Esophagus squamous epithelium (tissue), 5 donors: ENCODE measurements at places on chromosomes 12 and 14. TPM values are rescaled to one million over a fixed set of nuclear protein-coding genes. Genes with fewer than 3 reads are reported as not detected.

DNA sequence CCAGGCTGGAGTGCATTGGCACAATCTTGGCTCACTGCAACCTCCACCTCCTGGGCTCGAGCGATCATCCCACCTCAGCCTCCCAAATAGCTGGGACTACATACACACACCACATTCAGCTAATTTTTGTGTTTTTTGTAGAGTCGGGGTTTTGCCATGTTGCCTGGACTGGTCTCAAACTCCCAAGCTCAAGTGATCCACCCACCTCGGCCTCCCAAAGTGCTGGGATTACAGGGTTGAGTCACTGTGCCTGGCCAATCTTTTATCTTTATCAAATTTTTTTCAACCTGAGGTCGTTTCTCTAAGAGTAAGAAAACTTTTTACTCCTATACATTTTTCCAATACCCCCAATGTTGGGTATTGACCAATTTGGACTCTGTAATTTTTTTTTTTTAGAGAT lies 40.0 kb upstream of the NAP1L1 start:
- no peaks in the 10 kb centered on the region for H3K36me3 ChIP-seq
- H3K4me1 ChIP-seq: no peaks in the 10 kb centered on the region
- no peaks in the 10 kb centered on the region for H3K27me3 ChIP-seq
- H3K4me3 ChIP-seq: no peak overlapping the region
- H3K27ac ChIP-seq: no peak overlapping the region

GRCh38 chr12:95114766-95115405 lies 41.5 kb upstream of the NR2C1 start:
- no peak overlapping the region for H3K27ac ChIP-seq
- no peaks in the 10 kb centered on the region for H3K4me1 ChIP-seq
- no peak overlapping the region for H3K4me3 ChIP-seq
- H3K27me3 ChIP-seq: no peaks in the 10 kb centered on the region
- DNase-seq: no peak

GRCh38 chr12:76256904-76257303 lies 91.3 kb downstream of the BBS10 start:
- H3K4me3 ChIP-seq: no peak overlapping the region
- H3K36me3 ChIP-seq: no peaks in the 10 kb centered on the region
- peaks cover 7% of the 10 kb centered on the region for H3K4me1 ChIP-seq
- no peaks in the 10 kb centered on the region for H3K27me3 ChIP-seq

- H3K4me3 ChIP-seq: no peak overlapping the region
- H3K36me3 ChIP-seq: no peaks in the 10 kb centered on the region
- no peaks in the 10 kb centered on the region for H3K27me3 ChIP-seq
- H3K4me1 ChIP-seq: no peaks in the 10 kb centered on the region
Measured at GRCh38 chr12:29883941-29884554, 100.3 kb upstream of the TMTC1 start.

GRCh38 chr12:7319930-7320329 lies 16.1 kb downstream of the ACSM4 start:
- no peak overlapping the region for H3K4me3 ChIP-seq
- no peaks in the 10 kb centered on the region for H3K27me3 ChIP-seq
- no peaks in the 10 kb centered on the region for H3K36me3 ChIP-seq
- H3K27ac ChIP-seq: no peak overlapping the region
- no peaks in the 10 kb centered on the region for H3K4me1 ChIP-seq

DNA sequence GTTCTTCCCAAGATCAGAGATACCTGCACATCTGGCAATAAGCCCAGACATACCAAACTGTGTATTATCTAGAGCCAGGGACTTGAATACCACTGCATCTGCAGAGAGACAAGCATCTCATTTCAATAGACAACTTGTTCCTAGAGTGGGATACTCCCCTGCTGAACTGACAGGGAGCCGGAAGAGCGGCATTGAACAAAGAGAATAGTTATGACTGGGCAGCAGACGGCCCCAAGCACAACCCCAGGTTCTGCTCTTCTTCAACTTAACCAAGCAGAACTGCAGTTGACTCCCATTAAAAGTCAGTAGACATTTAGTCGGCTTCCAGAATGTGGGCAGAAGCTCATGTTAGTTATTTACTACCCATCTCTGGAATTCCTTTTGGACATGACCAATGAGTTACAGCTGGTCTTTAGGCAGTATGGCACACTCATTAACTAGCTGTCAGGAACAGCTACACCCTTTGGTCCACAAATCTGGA lies 112.9 kb downstream of the HMGA2 start:
- no peak for DNase-seq
- no peak overlapping the region for H3K4me3 ChIP-seq
- H3K4me1 ChIP-seq: no peaks in the 10 kb centered on the region
- no peaks in the 10 kb centered on the region for H3K36me3 ChIP-seq
- no peak overlapping the region for H3K27ac ChIP-seq

DNA sequence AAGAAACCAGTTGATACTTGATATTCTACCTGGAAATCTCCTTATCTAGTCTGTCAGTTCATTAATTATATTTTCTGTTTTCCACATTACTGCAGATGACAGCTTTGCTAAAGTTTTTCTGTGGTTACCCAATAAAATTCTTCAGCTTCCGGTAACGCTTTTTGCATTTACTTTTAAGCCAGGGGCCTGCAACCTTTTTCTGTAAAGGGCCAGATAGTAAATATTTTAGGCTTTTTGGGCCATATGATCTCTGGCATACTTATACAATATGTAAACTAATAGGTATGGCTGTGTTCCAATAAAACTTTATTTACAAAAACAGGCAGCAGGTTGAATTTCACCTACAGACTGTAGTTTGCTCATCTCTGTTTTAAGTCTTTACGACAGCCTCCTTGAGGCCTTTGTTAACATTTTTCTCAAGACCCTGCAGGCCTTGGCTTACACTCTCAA lies 48.3 kb downstream of the SPATS2 start:
- H3K4me3 ChIP-seq: no peak overlapping the region
- H3K4me1 ChIP-seq: peaks cover 13% of the 10 kb centered on the region
- no peaks in the 10 kb centered on the region for H3K36me3 ChIP-seq
- DNase-seq: no peak

The SYT1 gene
- total RNA-seq: 2.7 TPM
